HCT116 (cell line): ENCODE measurements at places on chromosomes 5 and 9.

GRCh38 chr5:103829585-103829984, 267.0 kb upstream of the NUDT12 start:
- no peak for DNase-seq

GRCh38 chr9:70935856-70936255, 185.6 kb downstream of the TRPM3 start:
- no peak for DNase-seq

- no peak for DNase-seq
These were observed 116.8 kb upstream of the PDE4D start for GRCh38 chr5:60010328-60010727.

DNA sequence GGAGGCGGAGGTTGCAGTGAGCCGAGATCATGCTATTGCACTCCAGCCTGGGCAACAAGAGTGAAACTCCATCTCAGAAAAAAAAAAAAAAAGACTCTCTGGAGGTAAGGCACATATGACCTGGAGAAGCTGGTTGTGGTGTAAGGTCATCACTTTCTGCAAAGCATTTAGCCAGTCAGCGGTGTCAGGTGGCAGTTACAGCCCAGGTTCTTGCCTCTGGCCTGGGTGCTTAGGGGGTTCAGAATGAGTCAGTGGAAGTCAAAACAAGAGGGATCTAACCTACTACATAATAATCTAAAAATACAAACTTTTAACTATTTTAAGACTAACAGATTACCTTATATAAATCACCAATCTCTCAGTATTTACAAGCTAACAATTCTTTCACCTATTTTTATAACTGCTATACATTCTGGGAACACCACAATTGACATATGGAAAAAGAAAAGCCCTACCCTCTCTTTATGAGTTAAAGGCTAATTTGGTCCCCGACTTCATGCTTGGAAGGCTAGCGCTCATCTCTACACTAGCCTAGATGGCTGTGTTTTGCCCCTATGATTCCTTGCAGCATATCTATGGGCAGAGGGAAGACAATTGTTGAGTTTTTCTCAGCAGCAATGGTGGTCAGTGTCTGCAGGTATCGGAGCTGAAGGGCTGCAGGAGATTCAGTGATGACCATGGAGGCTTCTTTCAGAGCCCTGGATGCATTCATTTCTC, 29.2 kb downstream of the STOM start:
- no peak for DNase-seq

DNA sequence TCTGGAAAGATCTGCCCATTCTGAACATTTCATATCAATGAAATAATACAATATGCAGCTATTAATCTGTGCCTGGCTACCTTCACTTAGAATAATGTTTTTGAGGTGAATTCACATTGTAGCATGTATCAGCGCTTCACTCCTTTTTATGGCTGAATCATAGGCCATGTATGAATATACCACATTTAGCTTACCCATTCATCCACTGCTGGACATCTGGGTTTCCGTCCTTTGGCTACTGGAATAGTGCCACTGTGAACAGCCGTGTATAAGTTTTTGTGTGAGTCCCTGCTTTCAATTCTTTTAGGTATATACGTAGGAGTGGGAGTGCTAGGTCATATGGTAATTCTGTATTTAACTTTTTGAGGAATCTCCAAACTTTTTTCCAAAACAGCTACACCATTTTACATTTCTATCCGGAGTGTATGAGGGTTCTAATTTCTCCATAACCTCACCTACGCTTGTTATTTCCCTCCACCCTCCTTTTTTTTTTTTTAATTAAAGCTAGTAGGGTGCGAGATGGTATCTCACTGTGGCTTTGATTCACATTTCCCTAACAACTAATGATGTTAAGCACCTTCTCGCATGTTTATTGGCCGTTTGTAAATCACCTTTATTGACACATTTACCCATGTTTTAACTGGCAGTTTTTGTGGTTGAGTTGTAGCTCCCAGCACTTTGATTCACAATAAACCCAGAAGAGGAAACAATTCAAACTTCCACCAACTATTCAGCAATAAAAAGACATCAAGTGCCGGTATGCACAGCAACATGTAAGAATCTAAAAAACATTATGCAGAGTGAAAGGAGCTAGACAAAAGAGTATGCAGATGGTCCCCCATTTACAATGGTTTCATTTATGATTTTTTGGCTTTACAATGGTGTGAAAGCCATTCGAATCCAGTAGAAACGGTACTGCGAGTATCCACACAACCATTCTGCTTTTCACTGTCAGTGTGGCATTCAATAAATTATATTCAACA, 8.1 kb downstream of the SEMA4D start:
- no peak for DNase-seq

DNA sequence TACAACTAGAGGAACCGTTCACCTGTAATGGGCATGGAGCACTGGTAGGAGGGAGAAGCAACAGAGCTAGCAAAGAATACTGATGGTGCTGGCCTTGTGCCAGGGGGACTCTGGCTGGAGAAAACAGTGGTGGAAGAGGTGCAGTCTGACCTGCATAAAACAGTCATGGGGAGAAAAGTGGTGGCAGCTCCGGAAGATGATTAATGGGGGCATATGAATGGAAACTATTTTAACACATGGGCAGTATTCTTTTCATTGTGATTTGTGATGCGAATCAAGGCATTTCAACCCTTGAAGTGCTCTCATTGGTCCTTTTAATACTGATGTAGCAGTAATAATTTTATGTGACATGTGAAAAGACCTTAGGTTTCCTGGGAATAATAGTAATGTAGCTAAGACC, 219.6 kb downstream of the ADAMTS6 start:
- DNase-seq = no peak

DNA sequence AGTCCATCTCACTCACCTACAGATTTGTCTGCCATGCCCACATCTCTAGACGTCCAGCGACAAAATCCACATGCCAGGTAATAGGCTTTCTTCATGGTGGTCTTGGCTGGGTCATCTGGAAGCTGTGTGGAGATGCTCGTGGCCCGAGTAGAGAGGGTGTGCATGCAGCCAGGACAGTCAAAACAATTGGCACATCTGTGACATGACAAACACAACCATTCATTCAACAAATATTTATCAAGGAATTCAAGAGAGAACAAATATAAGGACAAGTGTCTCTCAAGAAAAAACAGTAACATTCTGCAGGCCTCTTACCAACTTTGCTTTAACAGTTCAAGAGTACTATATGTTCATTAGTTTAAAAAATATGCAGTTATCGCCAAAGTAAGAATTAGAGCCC, 5.4 kb downstream of the DCTN4 start:
- no peak for DNase-seq

DNA sequence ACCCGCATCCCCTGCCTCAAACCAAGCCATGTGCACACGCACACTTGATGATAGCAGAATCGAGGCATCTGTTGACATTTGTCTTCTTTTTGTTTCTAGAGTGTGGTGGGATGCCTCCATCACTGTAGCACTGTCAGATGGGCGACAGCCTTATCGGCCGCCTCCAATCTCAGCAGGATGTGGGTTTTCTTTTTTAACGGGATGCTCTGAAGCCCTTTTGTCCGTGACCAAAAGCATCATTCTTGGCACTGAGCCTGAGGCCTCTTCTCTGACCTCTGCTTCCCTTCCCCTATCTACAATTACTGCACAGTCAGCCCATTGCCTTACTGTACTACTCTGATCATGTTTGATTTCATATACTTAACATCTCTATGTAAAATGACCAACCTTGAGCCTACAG, 78.3 kb downstream of the LMNB1 start:
- DNase-seq = no peak

GRCh38 chr9:95224376-95225019, 93.0 kb downstream of the FANCC start:
- DNase-seq = no peak

DNA sequence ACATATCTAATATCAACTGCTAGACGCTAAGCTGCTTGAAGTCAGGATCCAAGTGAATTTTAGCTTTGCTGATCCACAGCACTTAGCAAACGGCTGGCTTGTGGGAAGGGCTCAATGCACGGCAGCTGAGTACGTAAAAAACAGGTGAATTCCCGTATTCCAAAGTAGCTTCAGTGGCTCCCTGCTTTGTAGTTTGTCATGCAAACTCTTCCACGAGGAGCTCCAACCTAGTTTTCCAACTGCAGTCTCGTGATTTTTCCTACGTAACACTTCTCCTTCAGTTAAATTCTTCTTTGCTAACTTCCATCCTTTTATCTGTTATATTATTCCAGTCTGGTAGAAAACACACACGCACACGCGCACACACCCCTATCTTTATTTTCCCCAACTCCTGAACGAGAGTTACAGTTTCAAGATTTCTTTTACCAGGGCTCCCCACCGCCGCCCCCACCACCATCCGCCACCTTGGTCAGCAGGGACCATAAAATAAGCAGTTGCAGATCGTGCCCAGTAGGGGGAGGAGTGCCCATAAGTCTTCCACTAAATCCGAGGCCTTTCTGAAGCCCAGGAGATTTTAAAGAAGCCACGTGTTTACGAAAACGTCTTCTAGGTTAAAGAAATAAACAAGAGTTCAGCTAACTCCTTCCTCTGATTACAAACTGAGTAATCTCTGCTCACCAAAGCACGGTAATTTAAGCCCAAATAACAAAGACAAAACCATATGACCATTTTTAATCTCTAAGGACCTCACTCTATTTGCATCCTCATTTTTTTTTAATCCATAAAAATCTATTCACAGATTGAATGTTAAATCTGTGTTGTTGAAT, 34.8 kb upstream of the TRIO start:
- peak; percentile 71 for DNase-seq

GRCh38 chr5:54109626-54110330, 200.6 kb downstream of the ARL15 start:
- no peak for DNase-seq

GRCh38 chr5:43491326-43491725, 7.7 kb upstream of the TMEM267 start:
- no peak for DNase-seq

DNA sequence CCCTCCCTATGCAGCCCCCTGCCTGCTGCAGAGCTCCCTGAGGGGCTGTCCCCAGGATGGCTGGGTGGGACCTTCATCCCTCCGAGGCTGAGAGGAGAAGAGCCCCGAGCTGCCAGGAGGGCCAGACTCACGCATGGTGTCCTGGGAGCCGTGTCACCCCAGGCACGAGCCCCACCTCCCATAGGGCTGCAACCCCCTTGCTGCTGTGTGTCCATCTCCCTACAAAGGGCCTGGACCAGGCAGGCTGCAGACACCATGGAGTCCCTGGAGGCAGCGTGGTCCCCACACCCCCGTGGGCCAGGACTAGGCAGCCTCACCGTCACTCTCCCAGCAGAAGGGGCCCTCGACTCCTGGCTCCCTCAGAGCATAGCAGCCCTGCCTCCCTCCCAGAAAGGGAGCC, 11.2 kb upstream of the SEC16A start:
- DNase-seq = no peak

DNA sequence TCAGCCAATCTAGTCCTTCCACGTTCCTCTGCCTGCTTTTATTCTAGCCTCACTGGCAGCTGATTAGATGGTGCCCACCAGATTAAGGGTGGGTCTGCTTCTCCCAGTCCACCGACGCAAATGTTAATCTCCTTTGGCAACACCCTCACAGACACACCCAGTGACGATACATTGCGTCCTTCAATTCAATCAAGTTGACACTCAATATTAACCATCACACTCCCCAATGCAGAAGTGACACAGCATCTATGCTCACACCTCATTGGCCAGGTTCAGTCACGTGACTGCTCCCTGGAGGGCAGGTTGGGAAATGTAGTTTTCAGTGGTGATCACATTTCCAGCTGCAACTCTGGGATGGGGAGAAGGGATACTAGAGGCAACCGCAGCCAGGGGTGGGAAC, 13.0 kb downstream of the SUSD3 start:
- peak; percentile 48 for DNase-seq

DNA sequence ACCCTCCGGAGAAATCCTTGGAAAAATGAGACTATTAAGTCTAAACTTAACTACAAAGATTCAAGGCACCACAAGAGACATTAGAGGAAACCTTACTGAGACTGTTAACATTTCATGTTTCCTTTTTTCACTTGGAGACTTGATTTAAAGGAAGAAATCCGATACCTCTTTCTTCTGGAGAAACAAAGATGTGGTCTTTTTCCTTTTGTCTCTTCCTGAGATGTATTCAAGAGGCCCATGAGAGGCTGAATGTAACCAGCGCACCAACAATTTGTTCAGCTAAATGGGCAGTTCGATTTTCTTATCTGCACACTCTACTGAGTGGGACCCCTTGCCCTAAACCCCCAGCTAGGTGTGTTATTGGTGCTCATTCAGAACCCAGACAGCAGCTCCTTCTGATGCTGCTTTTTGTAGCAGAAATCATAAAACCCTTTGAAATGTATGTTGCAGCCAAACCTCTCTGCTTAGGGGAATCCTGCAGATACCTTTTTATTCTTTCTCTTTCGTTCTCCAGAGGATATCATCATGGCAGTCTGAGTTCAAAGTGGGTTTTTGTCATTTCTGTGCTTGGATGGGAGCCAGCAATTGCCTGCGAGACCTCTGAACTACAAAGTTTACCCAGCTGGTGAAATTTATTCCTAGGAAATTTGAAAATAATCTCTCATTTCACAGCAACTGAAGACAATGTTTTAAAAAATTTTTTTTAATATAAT, 41.9 kb upstream of the ACTBL2 start:
- no peak for DNase-seq

- no peak for DNase-seq
These were observed 13.9 kb downstream of the PCSK5 start for GRCh38 chr9:75904364-75904763.

- DNase-seq = no peak
These were observed 42.9 kb upstream of the SUB1 start for GRCh38 chr5:32542216-32543059.

DNA sequence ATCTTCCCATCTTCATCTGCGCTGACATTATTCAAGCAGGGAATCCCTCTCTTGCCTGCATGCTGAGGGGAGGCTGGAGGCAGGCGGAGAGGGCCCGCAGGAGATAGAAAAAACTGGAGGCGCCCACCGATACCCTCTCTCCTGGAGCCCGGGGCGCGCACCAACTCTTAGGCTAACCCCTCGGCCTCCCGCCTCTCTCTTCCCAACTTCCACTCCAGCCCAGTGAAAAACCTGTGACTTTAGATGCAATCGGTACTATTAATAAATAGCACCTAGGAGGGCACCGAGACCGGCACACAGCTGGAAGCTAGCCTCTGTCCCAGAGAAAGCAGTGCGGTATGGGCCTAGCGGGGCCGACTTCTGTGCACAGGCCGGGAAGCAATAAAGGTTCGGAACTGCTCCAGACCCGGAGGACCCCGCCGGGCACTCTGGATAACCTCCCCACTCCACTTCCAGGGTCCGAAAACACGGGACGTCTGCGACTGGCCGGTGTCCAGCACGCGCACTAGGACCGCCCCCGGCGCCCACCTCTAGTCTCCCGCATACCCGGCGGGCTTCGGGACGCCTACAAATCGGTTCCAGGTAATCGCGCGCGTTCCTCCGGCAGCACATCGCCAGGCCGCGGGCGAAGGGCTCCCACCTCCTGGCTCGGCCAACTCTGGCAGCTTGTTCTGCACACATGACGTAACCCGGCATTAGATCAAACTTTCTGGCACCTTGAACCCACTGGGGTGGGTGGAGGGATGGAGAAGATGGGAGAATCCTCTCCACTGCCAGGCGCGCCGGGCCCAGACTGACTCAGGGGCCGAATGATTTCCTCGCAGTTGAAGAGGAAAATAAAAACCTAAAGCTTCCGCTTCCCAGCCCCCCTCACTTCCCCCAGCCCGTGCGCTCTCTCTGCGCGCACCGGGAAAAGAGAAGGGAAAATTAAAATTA, 1.4 kb downstream of the EFNA5 start:
- no peak for DNase-seq
